ENCODE measurements at places on chromosomes 3 and 15.

GRCh38 chr3:56758539-56758981, 43.2 kb downstream of the ARHGEF3 start:
- peak; percentile 81 for DNase-seq

GRCh38 chr3:15768421-15769255, 29.1 kb downstream of the ANKRD28 start:
- DNase-seq = peak; percentile 87

DNA sequence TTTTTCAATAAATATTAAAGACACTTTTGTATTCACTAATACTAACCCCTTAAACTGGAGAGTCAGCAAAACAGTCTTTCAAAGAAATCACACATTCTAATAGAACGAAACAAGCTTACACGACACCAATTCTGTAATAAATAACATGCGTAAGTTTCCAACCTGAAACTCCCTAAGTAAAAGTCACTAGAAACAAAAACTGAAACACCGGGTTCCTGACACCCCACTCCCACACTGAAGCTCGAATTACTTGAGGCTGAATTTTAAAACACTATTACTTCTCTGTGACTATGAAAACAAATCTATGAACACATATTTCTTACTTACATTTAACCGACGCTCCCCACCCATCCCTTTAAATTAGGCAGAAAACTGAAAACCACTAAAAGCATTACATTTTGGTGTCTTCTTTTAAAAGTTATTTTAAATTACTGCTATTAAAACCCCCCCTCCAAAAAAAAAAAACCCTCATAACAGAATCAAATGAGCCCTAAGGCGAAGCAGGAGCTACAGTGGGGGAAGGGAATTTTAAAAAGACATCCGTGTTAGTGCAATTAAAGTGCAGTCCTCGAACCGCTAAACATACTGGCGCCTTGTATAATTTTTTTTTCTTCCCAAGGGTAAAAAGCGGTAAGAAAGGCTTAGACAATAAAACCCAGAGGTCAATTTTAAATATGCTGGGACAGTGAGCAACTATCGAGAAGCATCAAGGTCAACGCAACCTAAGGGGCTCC, 878 bp downstream of the SPPL2A start:
- DNase-seq = peak; percentile 75

GRCh38 chr3:27978440-27978839, 256.3 kb upstream of the EOMES start:
- DNase-seq = no peak

- DNase-seq = peak; percentile 33
Observed at GRCh38 chr3:168051531-168052471, 43.9 kb downstream of the GOLIM4 start.

DNA sequence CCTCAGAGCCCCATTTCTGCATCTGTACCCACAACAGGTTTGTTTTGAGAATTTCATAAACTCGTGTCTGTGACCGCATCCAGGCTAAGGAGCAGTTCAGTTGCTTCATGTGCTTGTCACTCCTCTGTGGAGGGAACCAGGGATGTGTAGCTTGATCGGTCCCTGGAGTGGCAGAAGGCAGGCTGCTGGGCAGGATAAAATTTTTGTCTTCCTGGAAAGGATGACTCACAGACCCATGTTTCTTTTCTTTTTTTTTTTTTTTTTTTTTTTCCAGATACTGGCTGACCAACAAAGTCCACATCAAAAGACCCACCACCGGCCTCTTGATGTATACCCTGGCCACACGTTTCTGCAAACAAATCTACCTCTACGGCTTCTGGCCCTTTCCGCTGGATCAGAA, 70.1 kb downstream of the ST8SIA2 start:
- DNase-seq = no peak

GRCh38 chr15:41161336-41161735, 45.3 kb upstream of the INO80 start:
- no peak for DNase-seq

- DNase-seq = no peak
Observed at GRCh38 chr3:13462822-13463221, 17.3 kb upstream of the HDAC11 start.

DNA sequence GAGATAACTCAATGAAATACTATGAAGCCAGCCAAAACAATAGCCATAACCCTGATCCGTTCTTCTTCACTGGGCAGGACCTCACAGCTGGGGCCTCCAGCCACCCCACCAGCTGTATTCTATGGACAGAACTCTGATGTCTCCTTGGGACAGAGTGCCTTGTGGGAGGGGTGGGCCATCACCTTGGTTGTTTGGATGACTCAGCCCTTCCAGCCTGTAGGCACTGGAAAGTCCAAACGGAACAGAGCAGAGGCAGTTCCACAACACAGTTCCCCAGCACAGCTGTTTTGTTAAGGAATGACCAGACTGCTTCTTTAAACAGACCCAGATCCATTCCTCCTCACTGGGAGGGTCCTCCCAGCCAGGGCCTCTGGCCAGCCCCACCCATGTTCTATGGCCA, 31.9 kb upstream of the ZBED2 start:
- no peak for DNase-seq

GRCh38 chr3:65831733-65832425, 206.8 kb downstream of the MAGI1 start:
- no peak for DNase-seq

- DNase-seq = peak; percentile 35
Observed at GRCh38 chr3:131033480-131034080, 6.9 kb downstream of the NEK11 start.

DNA sequence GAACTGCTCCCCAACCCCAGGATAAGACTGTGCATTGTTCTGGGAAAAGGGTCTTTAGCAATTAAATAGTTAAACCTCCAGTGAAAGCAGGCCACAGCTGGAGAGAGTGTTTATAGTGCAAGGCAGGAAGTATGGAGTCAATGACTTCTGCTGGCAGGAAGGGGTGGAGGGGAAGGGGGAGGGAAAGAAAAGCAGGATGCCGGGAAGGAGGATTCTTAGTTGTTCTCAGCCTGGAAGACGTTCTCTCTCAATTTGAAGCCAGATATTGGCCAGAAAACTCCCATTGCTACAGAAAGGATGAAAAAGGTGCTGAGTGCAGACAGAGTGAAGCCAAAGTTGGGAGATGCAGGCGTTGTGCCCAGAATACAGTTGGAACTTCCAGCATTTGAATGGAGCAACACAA, 35.7 kb upstream of the ACTL6A start:
- no peak for DNase-seq

DNA sequence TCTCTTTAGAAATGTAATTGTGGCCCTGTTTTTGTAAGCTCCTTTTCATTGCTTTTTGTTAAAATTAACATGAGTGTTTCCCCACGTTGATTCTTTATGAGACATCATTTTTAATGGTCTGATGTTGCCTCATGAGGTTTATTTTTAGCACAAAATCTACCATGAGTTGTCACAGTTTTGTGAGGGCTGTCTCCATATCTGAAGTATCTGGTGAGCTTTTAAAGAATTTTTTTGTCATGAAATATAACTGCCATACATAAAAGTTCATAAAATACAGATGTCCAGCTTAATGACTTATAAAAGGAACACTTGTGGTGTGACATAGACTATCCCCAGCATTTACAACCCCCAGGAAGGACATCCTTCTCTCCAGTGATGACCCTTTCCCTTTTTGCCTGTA, 34.3 kb upstream of the CEMIP start:
- no peak for DNase-seq
